ENCODE measurements at places on chromosomes 13 and 19. TPM values are rescaled to one million over a fixed set of nuclear protein-coding genes. Genes with fewer than 3 reads are reported as not detected.
A peak's percentile ranks its signal among the peaks of the same experiment; 100 is the strongest.

Gene HCN2
- total RNA-seq: 21.9 TPM

Gene JUNB
- 26.7 TPM for total RNA-seq

Gene FFAR1
- total RNA-seq: not detected

Gene FGF9
- 12.3 TPM for total RNA-seq

Gene TPGS1
- total RNA-seq: 11.2 TPM

DNA sequence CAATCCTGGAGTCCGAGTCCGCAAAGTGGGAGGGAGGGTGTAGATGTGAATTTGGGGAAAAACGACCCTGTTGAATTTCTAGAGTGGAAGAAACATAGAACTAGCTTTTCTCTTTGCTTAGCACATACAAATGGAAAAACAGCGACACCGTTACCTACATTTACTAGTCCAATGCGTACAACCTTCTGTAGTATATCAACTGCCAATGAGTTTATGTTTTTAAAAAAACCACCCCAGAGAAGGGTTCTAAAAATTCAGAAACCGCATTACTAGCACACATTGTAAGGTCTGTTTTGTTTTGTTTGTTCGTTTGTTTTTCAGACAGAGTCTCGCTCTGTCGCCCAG lies 332 bp upstream of the SUPT20H start:
- no peak for DNase-seq
- no peaks in the 10 kb centered on the region for H3K36me3 ChIP-seq
- no peaks in the 10 kb centered on the region for H3K27me3 ChIP-seq

DNA sequence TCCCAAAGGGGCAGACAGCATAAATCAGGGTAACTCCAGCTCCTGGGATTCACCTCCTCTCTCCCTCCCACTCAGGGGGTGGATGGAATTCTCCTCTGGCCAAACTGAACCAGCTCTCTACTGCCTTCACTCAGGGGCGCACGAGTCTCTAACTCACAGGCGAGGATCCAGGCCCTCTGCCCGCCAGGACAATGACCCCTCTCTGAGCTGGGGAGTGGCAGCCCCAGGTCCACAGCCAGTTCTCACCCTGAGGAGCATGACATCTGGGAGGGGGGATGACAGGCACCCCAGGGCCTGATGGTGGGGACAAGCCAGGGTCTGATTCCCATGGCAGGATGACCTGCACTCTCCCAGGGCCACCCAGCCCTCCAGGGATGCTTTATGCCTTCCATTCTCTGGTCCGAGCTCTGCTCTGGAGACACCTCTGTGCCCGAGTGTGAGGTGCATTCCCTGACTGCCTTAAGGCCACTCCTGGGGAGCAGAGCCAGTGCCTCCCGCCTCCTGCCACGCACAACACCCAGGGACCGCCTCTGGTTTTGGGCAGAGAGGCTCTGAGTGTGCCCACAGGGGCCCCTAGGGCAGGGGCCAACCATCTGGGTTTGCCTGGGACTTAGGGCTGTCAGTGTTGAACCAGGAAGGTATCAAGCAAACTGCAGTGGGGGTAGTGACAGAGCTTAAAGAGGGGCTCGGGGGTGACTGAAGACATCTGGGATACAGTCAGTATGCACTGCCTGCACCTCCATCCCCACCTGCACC lies 66.2 kb downstream of the GNG7 start:
- no peak overlapping the region for H3K4me3 ChIP-seq
- DNase-seq: no peak
- no peaks in the 10 kb centered on the region for H3K36me3 ChIP-seq
- peak overlapping the region; percentile 92 for H3K27ac ChIP-seq

- no peak overlapping the region for H3K27ac ChIP-seq
- no peaks in the 10 kb centered on the region for H3K4me1 ChIP-seq
- no peaks in the 10 kb centered on the region for H3K27me3 ChIP-seq
Measured at GRCh38 chr13:87942205-87942604, 271.0 kb downstream of the SLITRK5 start.

GRCh38 chr19:11425719-11426457 lies 6.8 kb upstream of the RGL3 start:
- peaks cover 36% of the 10 kb centered on the region for H3K27me3 ChIP-seq
- no peaks in the 10 kb centered on the region for H3K36me3 ChIP-seq
- H3K4me1 ChIP-seq: peaks cover 29% of the 10 kb centered on the region
- H3K4me3 ChIP-seq: no peak overlapping the region

DNA sequence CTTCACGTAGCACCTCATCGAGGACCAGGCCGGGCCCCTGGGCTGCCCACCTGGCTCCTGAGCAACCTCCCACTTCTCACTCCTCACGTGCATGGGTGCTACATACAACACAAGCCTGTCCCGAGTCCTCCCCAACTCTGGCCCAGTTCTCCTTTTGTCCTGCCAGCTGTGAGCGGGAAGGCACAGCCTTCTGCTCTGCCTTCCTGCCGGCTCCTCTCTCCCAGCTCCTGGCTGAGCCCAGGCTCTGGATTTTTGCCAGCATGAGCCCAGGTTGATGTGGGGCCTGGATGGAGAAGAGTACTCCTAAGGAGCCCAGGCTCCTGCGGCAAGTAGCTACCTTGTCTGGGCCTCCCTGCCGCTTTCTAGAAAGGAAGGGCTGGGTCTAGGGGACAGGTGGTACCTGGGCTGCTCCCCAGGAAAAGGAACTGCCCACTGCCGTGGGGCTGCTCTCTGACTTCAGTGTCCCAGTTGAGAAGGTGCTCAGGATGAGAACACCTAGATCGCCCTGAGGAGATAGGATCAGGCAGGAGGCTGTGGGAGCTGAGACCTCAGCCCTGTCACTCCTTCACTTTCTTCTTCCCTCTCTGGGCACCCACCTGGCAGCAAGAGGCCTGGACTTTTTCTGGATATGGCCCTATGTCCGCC lies 23.6 kb downstream of the LYL1 start:
- H3K27ac ChIP-seq: peak overlapping the region; percentile 86
- H3K4me3 ChIP-seq: peak overlapping the region; percentile 14
- peaks cover 74% of the 10 kb centered on the region for H3K4me1 ChIP-seq

- no peak overlapping the region for H3K4me3 ChIP-seq
- no peaks in the 10 kb centered on the region for H3K36me3 ChIP-seq
- H3K4me1 ChIP-seq: no peaks in the 10 kb centered on the region
- no peaks in the 10 kb centered on the region for H3K27me3 ChIP-seq
Measured at GRCh38 chr13:105996391-105997025, 539.0 kb downstream of the EFNB2 start.

DNA sequence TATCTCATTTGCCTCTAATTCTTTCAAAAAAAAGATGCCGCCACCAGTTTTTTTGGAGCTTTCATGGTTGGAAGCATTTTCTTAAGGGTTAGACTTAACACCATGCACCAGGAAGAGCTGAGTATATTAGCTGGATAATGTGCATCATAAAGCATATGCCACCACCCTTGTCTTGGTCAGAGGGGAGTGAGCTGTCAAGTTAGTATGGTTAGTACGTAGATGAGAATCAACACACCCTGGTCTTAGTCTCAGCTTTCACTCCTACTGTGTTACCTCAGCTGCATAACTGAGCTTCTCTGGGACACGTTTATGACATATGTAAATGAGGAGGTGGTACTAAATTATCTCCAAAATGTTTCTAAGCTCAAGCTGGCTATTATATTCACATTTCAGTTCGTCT lies 415.6 kb downstream of the DCT start:
- H3K36me3 ChIP-seq: no peaks in the 10 kb centered on the region
- no peaks in the 10 kb centered on the region for H3K27me3 ChIP-seq
- H3K27ac ChIP-seq: no peak overlapping the region
- no peak for DNase-seq
- no peak overlapping the region for H3K4me3 ChIP-seq

DNA sequence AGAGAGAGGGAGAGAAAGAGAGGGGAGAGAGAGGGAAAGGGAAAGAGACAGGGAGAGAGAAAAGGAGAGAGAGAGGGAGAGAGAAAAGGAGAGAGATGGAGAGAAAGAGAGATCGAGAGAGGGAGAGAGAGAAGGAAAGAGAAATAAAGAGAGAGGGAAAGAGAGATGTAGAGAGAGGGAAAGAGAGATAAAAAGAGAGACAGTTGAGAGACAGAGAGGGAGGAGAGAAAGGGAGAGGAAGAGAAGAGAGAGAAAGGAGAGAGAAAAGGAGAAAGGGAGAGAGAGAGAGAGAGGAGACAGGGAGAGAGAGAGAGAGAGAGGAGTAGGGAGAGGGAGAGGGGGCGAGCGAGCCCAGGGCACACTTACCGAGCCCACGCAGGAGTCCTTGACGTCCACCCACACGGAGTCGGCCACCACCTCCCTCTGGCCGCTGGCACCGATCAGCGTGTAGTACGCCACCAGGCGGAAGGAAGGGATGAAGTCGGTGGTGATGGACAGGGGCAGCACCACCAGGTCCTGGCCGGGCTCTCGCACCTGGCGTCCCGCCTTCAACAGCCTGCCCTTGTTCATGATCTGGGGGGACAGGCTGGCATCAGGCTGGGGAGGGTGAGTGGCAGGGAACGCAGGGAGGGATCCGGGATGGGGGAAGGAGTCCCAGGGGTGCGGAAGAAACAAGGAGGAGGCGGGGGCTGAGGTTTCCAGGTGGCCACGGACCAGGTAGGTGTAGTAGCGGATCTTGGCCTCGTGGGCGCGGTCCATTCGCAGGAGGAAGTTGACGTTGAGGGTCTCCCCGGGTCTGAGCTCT lies 10.0 kb downstream of the C3 start:
- no peaks in the 10 kb centered on the region for H3K36me3 ChIP-seq
- peaks cover 86% of the 10 kb centered on the region for H3K27me3 ChIP-seq
- no peaks in the 10 kb centered on the region for H3K4me1 ChIP-seq
- H3K27ac ChIP-seq: no peak overlapping the region

All from left ventricle myocardium inferior (tissue), 1 donor.